ENCODE measurements at places on chromosomes 16 and 17.
A peak's percentile ranks its signal among the peaks of the same experiment; 100 is the strongest.

DNA sequence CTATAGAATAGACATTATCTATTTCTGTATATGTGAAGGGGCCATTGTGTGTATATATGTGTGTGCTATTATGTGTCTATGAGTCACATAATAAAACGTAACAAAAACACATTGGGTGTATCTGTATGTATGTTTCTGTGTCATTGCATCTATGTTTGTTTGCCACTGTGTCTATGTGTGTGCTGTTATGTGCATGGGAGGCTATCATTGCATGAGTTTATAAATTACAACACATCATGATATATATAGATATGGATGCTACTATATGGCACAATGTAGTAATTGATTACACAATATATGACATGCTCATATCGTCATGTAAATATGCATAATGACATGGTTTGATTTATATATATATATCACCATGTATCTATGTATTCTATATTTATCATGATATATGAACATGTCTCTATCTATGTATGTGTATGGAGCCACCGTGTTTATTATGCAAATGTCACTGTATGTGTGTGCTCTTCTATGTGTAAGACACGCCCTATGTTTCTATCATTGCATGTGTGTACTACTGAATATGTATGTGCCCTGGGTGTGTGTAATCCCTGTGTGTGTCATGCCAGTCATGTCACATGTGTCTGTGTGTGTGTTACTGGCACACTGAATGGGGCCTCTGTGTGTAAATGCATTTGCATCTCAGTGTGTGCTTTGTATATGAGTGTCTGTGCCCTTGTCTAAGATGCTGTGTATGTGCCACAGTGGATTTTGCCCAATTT, 1.4 kb upstream of the TSPOAP1 start:
- no peak for DNase-seq

DNA sequence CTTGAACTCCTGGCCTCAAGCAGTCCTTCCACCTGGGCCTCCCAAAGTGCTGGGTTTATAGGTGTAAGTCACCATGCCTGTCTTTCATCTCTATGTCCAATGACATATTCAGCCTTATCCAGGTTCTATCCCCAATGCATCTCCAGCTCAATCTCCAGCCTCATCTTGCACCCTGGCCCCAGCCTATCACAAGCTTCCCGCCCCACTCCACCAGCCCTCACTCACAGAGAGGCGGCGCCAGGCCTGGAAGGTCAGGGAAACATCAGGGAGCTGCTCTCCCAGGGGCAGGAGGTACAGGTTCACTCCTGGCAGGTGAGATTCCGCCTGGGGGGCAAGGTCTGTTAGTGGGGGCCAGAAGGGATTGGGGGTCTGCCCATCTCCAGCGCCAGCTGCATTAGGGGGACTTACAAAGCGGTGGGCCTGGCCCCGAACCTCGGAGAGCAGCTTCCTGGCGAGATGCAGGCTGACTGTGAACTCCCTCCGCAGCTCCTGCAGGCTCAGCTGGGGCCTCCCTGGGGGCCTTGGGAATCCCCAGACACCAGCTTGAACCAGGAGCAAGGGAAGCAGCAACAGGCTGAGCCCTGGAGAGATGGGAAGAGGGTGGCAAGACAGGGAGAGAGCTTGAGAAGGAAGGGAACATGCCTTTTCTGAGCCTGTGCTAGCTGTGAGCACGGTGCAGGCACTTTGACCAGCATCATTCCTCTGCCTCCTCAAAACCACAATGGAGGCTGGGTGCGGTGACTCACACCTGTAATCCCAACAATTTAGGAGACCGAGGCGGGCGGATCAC, 3.0 kb downstream of the IL27 start:
- DNase-seq: no peak

DNA sequence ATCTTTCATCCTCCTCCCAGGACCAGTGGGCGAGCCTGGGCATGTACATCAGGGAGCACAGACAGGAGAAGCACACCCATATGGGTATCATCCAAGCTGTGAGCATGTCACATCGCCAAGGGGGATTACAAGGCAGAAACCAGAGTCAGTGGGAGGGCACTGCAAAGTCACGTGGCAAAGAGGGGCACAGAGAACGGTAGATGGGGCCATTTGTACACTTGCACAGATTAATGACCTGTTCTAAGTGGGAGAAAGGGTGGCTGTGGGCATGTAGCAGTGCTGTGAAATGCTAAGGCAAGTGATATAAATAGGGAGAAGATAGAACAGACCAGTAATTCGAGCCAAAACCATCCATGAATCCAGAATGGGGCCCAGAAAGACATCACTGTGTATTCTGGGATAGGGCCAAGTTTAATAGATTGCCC, 265.0 kb downstream of the CPPED1 start:
- no peak for DNase-seq

DNA sequence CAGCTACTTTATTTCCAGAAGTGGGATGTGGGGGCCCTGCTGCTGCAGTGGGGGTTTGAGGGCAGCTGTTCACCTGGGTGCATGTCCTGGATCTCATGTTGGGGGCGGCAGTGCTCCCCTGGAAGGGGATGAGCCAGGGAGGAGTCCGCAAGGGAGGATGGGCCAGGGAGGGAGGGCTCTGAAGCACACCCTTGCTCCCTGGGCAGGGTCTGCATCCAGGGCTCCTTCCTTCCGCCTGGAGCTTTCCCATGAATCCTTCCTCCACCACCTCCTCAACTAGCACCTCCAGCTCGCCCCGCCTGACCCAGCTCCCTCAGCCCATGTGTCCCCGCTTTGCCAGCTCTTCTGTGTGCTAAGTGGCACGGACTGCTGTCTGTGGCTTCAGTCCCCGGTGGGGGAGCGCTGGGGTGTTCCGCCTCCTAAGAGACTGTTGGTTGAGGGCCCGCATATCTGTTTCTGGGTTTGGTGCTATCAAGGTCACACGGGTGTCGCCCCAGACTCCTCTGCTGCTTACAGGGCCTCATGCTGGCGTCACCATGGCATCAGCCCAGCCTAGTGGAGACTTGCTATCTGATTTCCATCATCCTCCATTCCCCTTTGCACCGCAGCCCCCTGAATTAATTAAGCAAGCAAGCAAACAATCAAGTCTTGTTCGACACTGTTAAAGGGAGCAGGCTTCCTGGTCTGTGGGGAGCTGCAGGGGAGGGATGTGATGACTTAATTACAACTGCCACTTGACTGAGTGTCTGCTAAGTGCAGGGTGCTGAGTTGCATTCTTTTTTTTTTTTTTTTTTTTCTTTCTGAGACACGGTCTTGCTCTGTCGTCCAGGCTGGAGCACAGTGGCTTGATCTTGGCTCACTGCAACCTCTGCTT, 71.8 kb downstream of the PRKCA start:
- no peak for DNase-seq

DNA sequence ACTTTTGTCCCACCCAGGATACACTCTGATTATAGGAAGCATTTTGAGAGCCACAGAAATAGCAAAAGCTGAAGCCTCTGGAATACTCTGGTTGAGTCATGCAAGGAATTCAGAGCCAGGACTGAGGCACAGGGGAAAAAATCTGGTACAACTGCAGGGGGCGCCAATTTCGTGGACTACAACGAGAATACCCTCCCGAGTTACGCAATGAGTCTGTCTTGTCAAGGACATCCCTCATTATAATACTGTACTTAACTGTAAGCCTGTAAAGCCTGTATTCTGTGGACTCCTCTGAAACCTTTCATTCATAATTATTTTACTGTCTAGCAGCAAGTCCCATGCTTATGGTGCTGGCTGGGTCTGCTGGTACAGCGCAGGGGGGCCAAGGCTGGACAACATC, 7.8 kb downstream of the HOXB1 start:
- DNase-seq: no peak

DNA sequence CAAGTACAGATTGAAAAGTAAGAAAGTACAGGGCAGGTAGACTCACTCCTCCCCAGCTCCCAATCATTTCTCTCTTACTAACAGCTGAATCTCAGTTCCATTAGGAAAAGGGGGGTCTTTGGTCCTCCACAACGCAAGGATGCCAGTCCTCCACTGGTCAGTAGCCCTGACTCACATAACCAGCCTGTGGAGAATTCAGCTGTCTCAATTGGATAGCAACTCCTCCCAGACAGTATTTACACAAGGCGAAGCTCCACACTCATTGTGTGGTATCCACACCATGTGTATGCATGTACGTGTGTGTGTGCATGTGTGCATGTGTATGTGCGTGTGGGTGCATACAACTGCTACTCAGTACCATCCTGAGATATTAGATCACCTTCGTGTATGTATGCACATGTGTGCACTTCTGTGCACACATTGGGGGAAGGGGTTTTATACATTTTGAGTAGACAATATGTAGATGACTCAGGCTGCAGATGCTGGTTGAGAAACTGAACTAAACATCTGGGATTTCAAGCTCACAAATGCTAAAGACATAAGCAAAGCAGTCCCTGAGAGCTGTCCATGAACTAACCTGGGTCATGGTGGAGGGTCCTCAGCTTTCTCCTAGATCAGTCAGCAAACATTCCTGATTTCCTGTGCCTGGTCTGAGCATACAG, 240.1 kb downstream of the SLC39A11 start:
- DNase-seq: no peak

GRCh38 chr17:64968652-64969501, 49.6 kb upstream of the LRRC37A3 start:
- no peak for DNase-seq

- no peak for DNase-seq
These were observed 14.8 kb downstream of the SNTB2 start for GRCh38 chr16:69201787-69202186.

DNA sequence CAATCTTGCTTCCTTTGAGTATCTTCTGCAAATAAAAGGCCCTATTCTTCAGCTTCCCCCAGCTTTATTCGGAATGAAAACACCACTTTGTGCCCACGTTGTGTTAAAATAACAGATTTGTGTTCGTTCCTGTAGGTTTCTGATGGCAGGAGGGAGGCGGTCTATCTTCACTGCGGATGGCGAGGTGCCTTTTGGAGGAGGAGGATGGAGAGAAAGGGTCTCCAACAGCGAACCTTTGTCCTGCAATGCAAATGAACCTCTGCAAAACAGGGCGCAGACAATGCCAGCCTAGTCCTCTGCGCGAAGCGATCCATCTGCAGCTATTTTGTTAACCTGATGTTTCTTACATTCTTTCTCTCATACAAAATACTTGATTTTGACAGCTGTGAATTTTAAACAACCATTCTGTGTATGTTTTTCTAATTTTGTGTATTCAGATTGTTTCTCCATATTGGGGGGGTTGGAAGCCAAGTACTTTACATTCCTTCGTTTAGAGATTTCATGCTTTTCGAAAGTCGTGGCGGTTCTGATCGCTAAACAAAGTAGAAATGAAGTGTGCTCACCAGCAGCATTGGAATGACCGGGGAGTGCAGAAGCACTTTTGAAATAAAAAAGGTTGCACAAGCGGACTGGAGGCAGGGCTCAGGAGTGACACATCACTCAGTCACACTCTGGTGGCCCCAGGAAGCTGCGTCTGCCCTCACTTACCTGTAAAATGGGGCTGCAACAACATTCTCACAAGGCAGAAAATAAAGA, 279.0 kb upstream of the IRX5 start:
- no peak for DNase-seq

- no peak for DNase-seq
These were observed 6.7 kb downstream of the PCGF2 start for GRCh38 chr17:38741461-38741860.

GRCh38 chr17:62627219-62627903, at the start of gene MRC2:
TSS of gene MRC2 (plus strand) at chr17:62627670. CDS start at chr17:62627803, 133 bp downstream.
- DNase-seq: peak; percentile 61

DNA sequence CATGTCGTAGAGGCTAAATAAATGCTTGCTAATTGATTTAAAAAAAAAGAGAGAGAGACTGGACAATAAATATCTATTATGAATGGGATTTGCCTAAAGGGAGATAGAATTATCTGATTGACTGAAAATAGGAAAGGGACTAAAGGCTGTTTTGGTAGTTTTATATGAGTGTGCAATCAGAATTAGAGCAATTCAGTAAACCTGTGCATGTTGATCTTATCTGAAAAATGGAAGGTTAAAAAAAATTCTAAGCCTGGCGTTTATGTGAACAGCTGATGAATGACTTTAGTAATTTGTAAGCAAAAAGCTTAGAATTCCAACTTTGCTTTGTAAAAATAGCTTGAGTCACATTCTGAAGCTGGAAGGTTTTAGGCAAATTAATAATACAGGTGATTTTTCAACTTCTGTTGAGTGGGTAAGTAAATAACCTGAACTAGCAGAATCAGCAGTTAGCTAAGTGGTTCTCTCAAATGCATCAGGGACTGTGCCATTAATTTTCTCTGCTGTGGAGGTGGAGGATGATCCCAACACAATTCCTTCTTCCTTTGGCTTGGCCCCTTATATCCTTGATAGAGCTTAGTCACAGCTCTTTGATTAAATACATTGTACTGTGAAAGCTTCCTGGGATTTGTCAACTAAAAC, 254.4 kb downstream of the PHKB start:
- no peak for DNase-seq

GRCh38 chr16:79898703-79899102, 298.2 kb upstream of the MAF start:
- no peak for DNase-seq

- no peak for DNase-seq
These were observed 82.2 kb downstream of the MYO1D start for GRCh38 chr17:32794533-32795246.

DNA sequence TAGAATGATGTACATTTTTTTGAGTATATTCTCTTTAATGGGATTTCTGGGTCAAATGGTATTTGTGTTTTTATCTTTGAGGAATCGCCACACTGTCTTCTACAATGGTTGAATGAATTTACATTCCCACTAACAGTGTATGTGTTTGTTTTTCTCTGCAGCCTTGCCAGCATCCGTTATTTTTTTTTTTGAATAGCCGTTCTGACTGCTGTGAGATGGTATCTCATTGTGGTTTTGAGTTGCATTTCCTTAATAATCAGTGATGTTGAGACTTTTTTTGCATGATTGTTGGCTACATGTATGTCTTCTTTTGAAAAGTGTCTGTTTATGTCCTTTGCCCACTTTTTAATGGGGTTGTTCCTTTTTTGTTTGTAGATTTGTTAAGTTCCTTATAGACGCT, 172.7 kb upstream of the CDH8 start:
- no peak for DNase-seq

- DNase-seq: no peak
These were observed 4.4 kb downstream of the ACADVL start for GRCh38 chr17:7224110-7224509.

DNA sequence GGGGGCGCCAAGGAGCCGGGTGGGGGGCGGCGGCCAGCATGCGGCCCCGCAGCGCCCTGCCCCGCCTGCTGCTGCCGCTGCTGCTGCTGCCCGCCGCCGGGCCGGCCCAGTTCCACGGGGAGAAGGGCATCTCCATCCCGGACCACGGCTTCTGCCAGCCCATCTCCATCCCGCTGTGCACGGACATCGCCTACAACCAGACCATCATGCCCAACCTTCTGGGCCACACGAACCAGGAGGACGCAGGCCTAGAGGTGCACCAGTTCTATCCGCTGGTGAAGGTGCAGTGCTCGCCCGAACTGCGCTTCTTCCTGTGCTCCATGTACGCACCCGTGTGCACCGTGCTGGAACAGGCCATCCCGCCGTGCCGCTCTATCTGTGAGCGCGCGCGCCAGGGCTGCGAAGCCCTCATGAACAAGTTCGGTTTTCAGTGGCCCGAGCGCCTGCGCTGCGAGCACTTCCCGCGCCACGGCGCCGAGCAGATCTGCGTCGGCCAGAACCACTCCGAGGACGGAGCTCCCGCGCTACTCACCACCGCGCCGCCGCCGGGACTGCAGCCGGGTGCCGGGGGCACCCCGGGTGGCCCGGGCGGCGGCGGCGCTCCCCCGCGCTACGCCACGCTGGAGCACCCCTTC, 484 bp downstream of the FZD2 start:
- no peak for DNase-seq
